ENCODE measurements at places on chromosomes 13 and 19.

DNA sequence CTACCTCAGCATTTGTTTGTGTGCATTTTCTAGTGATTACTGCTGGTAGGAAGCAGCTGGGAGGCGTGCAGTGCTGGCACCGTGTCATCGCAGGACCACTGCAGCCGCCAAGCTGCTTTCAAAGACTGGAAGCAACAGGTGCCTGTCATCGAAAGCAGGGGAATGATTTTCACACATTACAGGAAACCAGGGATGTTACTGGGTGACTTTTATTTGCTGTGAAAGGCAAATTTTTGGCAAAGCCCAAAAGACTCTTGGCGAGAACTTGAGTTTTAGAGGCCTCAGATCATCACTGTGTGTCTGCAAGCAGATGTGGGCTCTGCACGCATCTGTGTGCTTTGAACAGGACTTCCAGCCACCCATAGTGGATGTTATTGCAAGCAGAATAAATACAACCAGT, 176.4 kb downstream of the FLT1 start:
- DNase-seq = no peak

- peak; percentile 56 for DNase-seq
Measured at GRCh38 chr13:19597523-19597922, 35.9 kb upstream of the MPHOSPH8 start.

- no peak for DNase-seq
Measured at GRCh38 chr19:50717026-50717723, 2.4 kb downstream of the SHANK1 start.

DNA sequence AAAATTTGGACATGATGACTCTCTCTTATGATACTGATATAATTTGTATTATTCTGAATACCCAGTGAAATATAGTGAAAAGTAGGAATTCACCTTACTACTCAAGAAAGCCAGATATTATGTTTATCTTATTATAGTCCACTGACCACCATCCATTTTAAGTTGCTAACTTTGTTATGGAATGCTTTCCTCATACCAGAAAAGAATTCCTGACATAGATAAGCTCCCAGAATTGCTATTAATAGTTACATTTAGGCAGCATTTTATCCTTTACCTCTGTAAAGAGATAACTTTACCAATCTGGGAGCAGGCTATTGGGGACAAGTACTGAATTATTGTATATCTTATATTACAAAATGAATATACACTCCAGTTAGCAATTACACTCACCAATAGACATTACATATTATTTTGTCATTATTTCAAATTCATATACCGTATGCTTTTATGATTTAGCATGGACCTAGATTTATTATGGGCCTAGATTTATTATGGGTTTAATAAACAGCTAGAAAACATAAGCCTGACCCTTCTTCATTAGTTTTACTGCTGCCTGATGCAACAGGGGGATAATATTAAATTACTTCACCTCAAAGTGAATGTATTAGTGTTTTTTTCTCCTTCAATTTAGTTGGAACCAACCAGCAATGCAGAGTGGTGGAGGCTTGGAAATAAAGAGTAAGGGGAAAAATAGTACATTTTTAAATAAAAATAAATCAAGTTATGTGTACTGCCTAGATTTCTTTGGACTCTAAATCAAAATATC, 1886.1 kb downstream of the PCDH9 start:
- no peak for DNase-seq

GRCh38 chr19:33242131-33242530, 16.5 kb upstream of the SLC7A10 start:
- no peak for DNase-seq

DNA sequence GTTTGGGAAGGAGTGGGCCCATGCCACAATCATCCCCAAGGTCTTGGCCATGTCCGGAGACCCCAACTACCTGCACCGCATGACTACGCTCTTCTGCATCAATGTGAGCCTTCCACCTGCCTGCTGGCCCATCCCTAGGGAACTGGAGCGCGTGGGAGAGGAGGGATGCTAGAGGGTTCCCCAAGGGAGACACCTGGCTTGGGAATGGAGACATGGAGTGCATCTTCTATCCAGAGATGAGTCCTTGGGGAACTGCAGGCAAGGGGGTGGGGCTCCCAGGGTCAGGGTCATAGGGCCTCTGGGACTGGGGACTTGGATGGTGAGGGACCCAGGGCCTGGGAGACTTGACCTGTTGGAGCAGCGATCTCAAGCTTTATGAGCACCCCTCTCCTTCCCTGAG, 31.2 kb downstream of the PPP2R1A start:
- no peak for DNase-seq

DNA sequence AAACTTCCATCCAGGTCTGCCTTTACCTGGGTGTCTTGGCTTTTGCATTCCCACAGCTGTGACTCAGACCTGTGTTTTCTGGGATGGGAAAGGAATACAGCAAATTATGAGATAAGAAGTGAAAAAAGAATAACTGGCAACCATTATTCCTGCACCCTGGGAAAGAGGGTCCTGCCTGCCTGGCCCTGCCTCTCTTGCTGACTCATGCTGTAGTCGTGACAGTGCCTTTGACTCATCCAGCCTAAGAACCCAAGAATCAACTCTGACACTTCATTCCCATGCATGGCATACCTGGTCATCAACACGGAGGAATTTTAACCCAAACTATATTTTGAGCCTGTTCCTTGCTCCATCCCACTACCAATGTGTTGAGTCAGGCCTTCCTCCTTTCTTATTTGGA, 185.4 kb upstream of the SERP2 start:
- DNase-seq = peak; percentile 46

GRCh38 chr19:31519908-31520307, 170.7 kb upstream of the TSHZ3 start:
- DNase-seq = no peak

GRCh38 chr19:58252102-58252685, 23.5 kb downstream of the ZNF544 start:
- DNase-seq = no peak

DNA sequence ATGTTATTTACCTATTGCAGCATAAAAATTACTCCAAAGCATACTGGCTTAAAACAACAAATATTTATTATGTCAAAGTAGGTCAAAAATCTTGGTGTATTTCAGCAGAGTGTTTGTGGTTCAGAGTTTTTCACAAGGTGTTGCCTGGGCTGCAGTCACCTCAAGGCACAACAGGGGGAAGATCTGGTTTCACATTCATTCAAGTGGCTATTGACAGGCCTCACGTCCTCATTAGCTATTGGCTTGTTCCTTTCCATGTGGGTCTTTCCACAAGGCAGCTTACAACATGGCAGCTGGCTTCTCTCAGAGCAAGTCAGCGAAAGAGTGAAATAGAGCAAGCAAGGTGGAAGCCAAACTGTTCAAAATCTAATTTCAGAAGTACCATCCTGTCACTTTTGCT, 602.9 kb downstream of the OLFM4 start:
- no peak for DNase-seq
